ELF-1 (cell line): ENCODE measurements at places on chromosomes 1 and 21.

- no peak for DNase-seq
These were observed 145.2 kb upstream of the ERG start for GRCh38 chr21:38643404-38644023.

- DNase-seq, result no peak
These were observed 516.9 kb downstream of the AMY1C start for GRCh38 chr1:104266612-104267011.

DNA sequence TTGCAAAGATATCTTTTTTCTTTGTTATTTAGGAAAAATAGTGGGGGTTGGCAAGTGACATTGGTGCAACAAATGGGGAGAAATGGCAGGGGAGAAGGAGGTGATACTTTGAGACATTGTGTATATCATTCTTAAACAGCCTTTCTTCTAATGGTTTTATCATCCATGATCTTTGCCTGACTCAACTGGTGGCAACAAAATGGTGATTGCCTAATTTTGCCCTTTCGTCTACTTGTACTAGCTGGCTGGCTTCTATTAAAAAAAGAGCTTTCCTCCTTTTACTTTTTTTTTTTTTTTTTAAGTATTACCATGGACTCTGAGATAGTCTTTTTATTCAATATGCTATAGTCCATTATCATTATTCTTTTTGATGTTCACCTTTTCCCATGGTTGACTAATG lies 27.7 kb downstream of the DESI2 start:
- no peak for DNase-seq

DNA sequence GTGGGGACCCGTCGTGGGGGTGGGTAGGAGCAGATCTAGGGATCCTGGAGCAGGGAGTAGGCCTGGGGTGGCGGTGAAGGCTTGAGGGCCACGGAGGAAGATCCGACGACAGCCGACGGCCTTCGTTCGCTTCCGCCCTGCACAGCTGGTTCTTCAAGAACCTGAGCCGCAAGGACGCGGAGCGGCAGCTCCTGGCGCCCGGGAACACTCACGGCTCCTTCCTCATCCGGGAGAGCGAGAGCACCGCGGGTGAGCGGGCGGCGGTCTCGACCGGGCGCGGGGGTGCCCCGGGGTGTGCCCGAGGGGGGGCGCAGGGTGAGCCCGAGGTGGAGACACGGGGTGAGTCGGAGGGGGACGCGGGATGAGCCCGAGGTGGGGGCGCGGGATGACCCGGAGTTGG lies 16.5 kb upstream of the HDAC1 start:
- no peak for DNase-seq

- DNase-seq, result no peak
These were observed 53.1 kb upstream of the GPR37L1 start for GRCh38 chr1:202069662-202070061.

DNA sequence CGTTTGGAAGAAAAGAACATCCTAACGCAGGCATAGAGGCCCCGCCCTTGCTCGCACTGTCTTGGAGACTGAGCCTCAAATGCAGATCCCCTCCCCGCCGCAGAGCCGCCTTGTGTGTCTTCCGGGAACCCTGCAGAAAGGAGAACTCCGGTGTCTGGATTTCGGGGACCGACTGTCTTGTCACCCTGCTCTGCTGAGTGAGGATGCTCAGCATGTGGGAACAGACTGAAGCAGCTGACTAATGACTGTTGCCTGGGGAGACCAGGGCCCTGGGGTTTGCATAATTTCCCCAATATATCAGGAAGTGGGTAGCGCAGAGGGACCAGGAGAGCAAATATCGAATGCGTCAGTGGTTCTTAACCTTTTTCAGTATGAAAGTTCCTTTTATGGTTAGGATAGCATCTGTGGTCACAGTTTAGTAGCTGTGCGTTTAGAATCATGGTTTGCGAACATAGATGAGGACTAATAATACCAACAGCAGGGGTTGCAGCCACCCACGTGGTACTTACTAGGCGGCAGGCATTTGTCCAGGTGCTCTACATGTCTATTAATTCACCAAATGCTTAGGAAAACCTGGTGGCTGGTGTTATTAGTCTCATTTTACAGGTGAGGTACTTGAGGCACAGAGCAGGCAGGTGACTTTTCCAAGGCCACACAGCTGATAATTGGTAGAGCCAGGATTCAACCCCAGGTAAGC lies 14.3 kb downstream of the GPR137B start:
- DNase-seq, result no peak
